ENCODE measurements at places on chromosomes 3 and 15.

- no peak for DNase-seq
Measured at GRCh38 chr15:81747482-81747881, 298.3 kb downstream of the MEX3B start.

DNA sequence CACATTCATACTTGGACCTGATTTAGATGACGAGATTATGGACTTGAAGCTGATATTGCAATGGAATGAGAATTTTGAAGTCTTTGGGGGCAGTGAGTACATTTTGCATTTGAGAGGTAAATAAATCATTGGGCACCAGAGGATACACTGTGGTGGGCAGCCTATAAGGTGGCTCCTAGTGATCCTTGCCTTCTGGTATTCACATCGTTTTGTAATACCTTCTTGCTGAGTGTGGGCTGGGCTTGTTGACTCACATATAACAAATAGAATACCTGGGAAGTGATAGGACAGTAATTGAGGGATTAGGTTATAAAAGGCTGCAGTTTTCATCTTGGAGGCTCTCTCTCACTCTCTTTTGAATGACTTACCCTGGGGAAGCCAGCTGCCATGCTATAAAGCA, 605.5 kb upstream of the KCNMB2 start:
- no peak for DNase-seq

DNA sequence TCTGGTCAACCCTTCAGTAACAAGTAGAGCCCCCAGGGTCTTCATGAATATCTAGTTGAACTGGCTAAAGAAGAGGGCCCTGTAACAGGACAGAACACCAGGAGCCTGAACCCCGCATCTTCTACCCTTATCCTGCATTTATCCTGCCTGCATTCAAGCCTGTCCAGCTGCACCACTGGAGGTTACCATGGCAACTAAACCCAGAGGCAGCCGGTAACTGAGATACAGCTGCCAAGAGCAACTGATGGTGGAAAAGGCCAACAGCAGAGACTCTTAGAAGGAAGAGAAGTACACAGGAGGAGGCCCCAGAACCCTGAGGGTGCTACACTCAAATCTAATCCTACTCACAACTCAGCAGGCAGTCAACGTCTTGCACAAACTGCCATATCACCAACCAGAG, 3.7 kb upstream of the PRKAR2A start:
- DNase-seq: no peak

GRCh38 chr3:149376718-149377407, 586 bp downstream of the TM4SF1 start:
- DNase-seq: no peak

- DNase-seq: no peak
Measured at GRCh38 chr3:5035113-5035512, 55.9 kb downstream of the BHLHE40 start.

DNA sequence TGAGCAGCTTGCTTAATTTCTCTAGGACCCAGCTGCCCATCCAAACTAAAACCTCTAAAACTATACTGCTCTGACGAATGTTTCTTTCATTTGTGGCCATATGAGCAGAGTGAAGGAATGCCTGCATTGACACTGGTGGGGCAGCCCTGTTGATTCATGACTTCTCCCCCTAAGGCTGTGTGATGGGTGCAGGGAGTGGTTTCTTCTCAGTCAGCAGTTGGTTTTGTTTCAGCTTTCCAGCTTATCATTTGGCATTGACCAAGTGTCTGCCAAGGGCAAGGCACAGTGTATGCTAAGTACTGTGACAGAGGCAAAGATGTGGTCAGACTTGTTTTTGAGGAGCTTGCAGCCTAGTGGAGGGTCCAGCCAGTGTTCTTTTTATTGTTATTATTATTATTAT, 4.7 kb downstream of the ABHD6 start:
- no peak for DNase-seq

- DNase-seq: no peak
Measured at GRCh38 chr3:159739969-159740368, 248.7 kb upstream of the IL12A start.

DNA sequence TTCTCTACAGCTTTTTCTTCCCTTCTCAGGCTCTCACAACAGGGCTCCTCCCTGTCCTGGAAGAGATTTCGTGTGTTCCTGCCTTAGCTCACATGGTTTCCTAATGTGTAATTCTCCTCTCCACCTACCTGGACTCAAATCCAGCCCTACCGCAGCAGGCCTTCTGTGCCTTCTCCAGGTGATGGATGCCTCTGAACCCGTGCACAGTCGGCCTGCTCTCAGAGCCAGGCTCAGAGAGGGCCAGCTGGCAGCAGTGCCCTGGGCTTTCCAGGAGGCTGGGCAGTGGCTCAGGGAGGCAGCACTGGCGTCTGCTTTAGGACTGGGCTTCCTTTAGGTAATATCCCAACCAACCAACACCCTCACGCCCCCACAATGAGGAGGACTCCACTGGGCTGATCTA, 123.2 kb upstream of the TMC3 start:
- DNase-seq: no peak

DNA sequence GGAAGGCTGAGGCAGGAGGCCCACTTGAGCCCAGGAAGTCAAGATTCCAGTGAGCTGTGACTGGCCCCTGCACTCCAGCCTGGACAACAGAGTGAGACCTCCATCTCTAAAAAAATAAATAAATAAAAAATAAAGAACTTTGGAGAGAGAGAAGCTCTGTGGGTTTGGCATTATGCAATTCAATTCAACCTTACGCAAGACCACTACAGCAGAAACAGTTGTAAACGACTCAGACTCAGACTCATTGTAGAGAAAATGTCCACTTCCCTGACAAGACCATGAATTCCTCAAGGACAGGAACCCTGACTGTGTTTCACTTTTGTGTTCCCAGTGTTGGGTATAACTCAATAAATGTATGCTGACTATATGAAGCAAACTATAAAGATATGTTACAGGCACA, 90.3 kb upstream of the C3orf80 start:
- no peak for DNase-seq

GRCh38 chr3:51355891-51356578, 29.1 kb upstream of the MANF start:
- no peak for DNase-seq

GRCh38 chr15:91790836-91791235, 62.7 kb upstream of the SLCO3A1 start:
- DNase-seq: no peak

DNA sequence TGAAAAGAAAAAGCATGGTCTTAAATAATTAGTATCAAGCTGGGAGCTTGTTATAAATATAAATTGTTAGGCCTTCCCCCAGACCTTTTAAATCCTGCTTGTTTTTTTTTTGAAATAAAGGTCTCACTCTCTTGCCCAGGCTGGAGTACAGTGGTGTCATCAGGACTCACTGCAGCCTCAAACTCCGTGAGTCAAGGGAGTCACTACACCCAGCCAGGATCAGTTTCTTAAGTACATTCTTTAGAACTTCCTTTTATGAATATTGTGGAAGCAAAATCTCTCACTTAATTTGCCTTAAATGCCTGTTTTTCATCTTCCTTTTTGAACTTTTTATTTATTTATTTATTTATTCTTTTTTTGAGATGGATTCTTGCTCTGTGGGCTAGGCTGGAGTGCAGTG, 20.8 kb upstream of the DENND4A start:
- no peak for DNase-seq

- no peak for DNase-seq
Measured at GRCh38 chr15:35062738-35063099, 22.4 kb downstream of the NANOGP8 start.

DNA sequence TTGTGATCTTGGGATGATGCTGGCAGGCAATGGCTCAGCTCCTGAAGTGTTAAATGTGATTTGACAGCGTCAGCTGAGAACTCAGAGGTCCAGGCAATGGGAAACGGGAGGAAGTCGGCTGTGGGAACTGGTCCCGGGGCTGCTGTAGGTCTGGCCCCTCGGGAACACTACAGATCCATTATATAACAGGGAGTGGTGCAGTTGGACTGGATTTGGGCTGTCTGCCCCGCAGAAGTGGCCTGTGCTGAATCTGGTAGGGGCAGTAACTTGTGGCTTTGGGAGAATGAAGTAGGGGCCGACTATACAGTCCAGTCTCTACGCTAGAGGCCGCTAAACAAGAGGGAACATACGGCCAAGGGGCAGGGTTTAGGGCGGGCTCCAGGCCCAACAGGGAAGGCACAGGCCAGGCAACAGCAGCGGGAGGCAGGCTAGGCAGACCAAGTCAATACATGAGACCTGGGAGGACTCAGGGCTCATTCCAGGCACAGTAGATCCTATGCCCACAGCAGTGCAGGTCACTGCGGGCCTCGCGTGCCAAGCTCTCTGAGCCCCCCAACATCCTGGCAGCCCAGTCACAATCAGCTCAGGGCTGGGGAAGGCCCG, 20.3 kb upstream of the IL16 start:
- no peak for DNase-seq

- no peak for DNase-seq
Measured at GRCh38 chr3:168405288-168405687, 309.6 kb upstream of the GOLIM4 start.

- DNase-seq: no peak
Measured at GRCh38 chr15:90062462-90062932, 39.8 kb downstream of the IDH2 start.

GRCh38 chr3:43366885-43367284, 80.5 kb downstream of the SNRK start:
- DNase-seq: no peak

DNA sequence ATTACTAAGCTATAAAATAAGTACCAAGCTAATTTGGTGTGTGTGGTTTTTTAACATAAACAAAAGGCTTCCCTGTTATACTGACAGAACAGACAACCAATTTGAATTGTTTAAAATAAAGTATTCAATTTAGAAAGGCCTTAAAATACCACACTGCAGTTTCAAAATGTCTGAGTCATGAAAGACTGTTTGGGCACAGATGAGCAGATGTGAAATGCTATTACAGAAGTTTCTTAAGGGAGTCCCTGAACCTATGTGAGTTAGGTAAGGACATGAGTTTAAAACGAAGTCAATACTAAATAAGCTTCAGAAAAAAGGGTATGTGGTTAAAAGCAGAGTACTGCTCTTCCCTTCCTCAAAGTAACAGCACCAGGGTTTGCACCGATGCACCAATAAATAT, 69.7 kb upstream of the SETMAR start:
- no peak for DNase-seq

- DNase-seq: no peak
Measured at GRCh38 chr3:49724586-49724985, 835 bp upstream of the GMPPB start.

- no peak for DNase-seq
Measured at GRCh38 chr3:25229586-25229985, 198.5 kb upstream of the RARB start.

All from activated T-helper 1 cell treated with anti-CD3 and anti-CD28 coated beads, Interleukin-2, amount 50 U/mL, for 16 hours (primary cell).